ENCODE measurements at places on chromosomes 4 and X.

GRCh38 chr4:65535113-65535512 is 135.2 kb downstream of the EPHA5 start:
- DNase-seq, result no peak

DNA sequence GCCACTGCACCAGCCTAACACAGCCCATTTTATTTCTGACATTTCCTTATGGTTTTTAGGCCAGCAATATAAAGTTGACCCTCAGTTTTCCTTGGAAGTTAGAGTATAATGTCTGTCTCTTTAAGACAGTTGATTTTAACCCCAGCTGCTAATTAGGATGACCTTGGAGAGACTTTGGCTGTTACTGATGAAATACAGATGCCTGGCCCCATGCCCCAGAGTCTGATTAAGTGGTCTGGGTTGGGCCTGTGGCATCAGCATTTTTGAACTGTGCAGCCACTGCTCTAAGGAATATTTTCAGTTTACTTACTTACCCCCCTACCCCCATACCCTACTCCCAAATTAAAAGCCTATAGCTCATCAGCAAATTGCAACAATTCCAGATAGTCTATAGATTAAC is 85.8 kb downstream of the DCLK2 start:
- no peak for DNase-seq

- DNase-seq, result no peak
Measured at GRCh38 chr4:144411700-144412099, 234.3 kb upstream of the HHIP start.

- peak; percentile 13 for DNase-seq
Measured at GRCh38 chr4:104490770-104491480, 3.8 kb downstream of the CXXC4 start.

DNA sequence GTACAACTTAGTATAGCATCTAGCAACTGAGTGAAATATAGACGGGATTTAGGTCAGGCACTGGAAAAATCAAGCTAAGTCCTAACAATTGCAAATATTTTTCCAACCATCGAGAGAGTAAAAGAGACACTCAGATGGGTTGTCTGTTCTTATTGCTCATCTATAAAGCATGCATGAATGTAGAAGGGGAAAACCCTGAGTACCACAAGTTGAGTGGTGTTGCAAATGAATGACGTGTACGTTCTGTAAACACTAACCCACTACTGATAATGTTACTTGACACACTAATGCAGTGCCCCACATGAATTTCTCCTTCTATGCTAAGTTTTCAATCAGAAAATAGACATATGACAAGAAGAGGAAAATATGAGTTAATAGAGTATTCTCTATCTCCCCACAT is 211.2 kb downstream of the COX18 start:
- DNase-seq, result no peak

DNA sequence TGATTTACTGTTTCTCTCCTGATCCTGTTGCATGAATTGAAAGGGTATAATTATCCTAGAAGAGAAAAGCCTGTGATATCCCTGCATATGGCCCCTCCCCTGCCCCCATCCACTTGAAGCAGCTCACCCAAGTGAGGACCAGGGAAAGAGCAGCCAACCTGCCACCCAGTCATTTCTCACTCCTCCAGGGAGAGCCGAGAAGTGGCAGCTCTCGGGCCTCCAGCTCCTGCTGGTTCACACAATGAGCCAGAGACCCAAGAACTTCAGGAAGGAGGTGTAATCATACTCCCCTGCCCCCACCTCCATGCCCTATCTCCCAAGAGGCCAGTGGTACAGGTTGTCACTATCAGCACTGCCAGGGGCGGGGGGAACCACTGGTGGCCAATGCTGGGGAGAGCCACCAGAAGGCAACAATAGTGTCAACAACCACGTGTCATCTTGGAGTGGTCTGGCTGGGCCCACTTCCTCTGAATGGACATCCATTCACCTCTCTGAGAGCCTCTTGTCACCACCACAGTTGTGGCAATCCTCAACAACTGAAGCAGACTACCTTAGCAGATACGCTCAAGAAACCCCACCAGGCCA is 42.9 kb downstream of the APOO start:
- DNase-seq, result no peak

DNA sequence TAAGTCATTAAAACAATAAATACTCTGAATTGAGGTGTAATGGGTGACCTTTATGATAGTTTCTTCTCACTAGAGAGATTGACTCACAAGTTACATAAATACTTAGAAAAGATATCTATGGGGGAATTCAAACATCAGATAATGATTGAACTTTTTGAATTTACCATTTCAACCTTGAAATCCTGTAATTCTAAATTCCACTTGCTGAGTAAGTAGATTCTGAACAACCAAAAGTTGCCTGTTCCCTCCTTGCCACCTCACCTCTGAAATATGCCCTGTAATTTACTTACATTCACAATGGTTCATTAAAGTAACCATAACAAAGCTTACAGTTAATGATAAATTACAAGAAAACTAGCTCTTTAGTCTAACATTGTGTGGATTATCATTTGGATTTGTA is 43.3 kb upstream of the SLC39A8 start:
- no peak for DNase-seq

DNA sequence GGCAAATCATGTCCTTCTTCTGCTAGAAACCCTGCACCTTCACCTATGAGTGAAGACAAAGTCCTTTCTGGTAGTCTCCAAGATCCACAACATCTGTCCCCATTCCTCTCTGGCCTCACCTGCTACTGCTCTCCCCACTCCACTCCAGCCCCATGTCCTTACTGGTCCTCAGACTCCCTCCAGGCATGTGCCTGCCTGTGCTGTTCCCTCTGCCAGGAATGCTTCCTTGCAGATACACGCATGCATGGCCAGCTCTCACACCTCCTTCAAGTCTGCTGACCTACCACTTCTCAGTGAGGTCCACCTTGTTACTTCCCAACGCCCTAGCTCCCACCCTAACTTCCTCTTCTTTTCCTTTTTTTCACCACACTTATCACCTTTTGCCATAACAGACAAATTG is 18.1 kb downstream of the HMGB2 start:
- DNase-seq, result no peak

GRCh38 chrX:10173331-10173900 is 16.6 kb downstream of the CLCN4 start:
- peak; percentile 93 for DNase-seq

DNA sequence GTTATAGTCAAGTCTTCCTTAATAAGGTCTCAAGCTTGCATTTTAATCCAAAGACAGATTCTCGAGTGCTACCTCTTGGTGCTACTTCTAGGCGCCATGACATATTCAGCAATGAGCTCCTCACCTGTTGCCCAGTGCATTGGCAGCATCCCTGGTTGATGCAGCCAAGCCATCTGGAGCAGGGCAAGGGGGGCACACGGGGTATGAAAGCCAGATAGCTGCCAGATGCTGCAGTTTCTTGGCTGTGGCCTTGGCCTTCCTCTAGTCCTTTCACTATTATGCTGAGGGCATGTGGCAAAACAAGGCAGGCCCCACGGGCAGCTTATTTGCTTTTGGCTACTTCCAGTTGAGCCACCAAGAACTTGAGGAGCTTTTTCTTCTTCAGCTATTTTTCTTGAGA is 168.6 kb upstream of the PGRMC2 start:
- no peak for DNase-seq

DNA sequence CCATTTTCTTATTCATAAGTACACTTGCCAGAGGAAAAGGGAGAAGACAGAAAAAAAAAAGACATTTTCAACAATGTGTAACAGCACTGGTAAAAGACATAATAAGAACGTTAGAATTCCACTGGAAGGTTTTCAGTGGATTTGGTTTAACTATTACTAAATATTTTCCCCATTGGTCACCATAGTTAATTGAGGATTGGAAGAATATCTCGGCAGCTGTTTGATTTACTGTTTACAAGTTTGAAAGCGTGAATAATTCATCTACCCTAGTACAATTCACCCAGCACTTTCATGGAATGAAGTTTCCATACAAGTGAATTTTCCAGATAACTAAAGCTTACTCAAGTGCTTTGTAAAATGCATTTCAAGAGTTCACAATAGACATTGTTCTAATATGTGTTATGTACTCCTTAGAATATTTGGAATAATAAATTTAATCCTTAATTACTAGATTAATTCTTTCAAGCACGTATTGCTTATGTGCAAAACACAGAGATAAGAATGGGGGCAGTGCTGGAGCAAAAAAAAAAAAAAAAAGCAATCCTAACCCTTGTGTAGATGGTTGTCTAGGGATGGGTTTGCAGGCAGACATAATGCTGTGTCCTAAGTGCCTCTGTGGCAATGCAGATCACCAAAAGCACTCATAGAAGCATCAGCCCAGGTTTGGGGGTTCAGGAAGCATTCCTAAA is 57.1 kb downstream of the ENPEP start:
- DNase-seq, result no peak

DNA sequence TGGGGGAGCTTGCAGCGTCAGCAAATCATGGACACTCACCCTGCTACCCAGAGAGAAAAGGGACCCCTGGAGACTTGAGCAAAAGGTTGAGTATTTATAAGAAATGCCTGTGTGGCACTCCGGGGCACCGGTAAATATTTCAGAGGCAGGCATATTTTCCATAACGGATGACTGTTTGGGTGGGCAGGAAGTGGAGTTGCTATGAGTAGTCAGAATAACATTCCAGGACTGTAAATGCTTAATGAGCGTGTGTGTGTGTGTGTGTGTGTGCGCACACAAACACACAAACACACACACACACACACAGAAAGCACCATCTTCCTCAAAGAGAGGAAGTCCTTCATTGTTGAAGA is 74.6 kb downstream of the MXRA5 start:
- DNase-seq, result no peak

GRCh38 chrX:102654696-102655095 is 3.4 kb downstream of the GPRASP1 start:
- no peak for DNase-seq

DNA sequence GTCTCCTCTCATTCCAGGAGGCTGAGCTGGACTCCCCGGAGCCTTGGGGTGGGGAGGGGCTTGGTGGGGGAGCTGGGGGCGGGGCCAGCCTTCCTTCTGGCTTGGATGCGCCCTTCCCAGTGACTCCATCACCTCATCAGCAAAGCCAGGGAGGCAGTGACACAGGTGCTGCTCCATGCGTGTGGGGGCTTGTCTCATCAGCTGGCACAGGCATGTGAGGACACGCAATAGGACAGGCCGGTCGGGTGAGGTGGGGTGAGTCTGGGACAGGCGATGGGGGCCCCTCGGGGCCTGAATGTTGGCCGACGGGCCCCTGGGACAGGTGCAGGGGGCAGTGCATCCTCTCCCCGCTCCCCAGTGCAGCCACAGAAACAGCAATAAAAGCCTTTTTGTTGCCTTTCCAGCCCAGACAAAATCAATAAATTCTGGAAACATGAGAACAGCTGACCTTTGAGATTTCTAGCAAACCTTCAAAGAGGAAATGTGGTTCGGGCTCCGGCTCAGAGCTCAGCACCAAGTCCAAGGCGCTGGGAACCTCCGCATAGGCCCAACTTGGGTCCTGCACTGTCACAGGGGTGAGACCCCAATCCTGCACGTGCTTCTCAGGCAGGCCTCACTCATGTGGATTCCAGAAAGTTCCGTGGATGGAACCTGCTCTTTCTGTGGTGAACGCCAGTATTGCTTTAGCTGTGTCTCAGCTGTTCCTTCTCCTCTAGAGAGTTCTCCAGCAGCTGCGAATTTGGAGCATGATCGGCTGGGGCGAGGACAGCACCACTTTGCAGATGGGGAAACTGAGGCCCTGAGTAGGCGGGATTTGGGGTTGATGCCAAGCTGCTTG is 18.5 kb downstream of the ADRA2C start:
- no peak for DNase-seq

DNA sequence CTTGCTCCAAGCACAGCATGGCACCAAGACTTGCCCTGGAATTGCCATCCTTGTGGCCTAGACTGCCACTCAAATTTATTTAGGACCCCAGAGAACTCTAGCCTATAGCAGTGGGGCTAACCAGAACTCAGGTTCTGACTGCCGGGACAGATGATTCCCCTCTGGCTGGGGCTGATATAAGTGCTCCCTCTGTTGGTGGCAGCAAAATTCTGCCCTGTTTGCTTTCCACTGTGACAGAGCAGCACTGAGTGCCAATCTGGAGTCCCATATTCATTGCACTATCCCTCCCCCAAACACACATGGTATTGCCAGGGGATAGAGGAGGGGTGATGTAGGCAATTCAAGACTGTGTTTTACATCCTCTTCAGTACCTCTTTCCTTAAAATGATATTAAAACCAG is 1081.9 kb downstream of the FAT4 start:
- DNase-seq, result no peak

DNA sequence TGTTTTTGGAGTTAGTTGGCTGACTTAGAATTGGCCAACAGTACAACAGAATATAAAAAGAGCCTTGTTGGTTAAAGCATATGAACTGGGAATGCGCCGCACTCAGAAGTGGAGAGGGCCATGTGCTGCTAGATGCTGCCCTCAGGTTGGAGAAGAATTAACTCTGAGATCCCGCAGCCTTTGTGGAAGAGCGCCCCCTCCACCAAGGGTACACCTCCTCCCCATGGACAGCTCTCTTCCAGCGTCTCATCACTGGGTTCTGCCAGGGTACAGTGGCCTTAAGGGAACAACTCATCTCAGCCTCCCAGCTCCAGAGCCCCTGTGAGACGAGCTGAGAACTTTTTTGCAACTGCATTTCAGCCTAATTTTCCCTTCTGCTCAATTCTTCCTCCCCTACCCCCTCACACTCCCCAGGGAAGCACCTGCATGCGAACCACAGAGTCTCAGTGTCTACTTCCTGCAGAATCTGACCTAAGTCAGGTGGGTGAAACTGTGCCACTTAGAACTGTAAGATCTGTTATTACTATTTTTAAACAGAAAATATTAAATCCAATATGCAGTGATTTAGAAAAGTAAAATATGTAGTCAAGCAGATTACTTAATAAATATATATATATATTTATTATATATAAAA is 380.6 kb downstream of the RAB28 start:
- no peak for DNase-seq

DNA sequence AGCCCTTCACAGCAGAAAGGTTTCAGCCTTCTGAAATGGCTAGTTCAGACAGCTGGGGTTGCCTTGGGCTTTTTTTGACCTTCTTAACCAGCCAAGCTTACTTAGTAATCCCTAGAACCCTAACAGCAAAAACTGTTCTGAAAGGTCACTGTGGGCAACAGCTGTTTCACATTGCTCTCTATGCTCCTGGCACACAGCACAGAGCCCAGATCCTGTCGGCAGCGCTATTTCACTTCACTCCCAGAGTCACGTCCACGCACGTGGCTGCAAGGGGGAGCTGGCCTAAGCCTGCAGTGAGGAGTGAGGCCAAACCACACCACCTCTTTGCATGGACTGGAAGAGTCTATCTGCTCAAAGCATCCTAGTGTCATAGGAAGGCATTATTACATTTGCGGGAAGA is 32.0 kb upstream of the STS start:
- no peak for DNase-seq

DNA sequence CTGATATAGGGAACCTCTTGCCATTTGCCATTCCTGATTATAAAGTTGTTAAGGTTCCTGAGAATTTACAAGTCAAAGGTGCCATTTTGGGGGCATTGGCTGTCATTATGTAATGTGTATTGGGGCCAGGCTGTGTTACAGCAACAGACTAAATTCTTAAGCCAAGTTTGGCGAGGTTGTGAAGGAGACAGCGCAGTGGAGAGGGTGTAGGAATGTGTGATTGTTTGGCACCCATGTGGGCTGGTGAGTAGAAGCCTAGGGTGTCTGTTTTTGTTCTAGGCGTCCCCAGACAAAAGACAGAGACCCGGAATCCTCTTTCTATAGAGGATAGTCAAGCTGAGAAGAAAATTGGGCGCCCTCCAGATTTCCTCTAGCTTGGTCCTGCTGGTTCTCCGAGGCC is 2535.3 kb downstream of the PCDH7 start:
- DNase-seq, result no peak

GRCh38 chrX:40748977-40749376 is 13.6 kb upstream of the MED14 start:
- no peak for DNase-seq
